ENCODE measurements at places on chromosomes 12 and 14. TPM values are rescaled to one million over a fixed set of nuclear protein-coding genes. Genes with fewer than 3 reads are reported as not detected.

SSTR1 gene
- 0.63 TPM for total RNA-seq

ABCC9 gene
- 20.0 TPM for total RNA-seq

- DNase-seq: no peak
Observed at GRCh38 chr14:59395672-59396071, 69.5 kb downstream of the GPR135 start.

DNA sequence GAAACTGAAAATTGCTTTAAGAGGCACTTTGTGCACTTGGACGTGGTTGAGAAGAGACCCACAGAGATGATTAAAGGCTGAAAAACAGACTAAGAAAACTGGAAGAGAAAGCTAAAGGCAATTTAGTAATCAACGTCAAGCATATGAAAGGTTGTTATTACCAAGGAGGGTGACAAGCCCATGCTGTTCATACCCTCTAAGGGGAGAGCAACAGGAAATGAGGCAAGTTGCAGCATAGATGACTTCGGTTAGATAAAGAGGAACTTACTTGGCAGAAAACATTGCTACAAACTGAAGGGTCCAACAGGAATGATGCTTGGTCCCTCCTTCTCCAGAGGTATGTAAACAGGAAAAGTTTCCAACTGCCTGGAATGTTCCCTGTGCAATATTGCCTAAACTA, 107.8 kb downstream of the DUSP6 start:
- peak; percentile 75 for DNase-seq

HOXC4 gene
- total RNA-seq: 0.36 TPM

PROX2 gene
- not detected for total RNA-seq

CEP170B gene
- 18.2 TPM for total RNA-seq

DNA sequence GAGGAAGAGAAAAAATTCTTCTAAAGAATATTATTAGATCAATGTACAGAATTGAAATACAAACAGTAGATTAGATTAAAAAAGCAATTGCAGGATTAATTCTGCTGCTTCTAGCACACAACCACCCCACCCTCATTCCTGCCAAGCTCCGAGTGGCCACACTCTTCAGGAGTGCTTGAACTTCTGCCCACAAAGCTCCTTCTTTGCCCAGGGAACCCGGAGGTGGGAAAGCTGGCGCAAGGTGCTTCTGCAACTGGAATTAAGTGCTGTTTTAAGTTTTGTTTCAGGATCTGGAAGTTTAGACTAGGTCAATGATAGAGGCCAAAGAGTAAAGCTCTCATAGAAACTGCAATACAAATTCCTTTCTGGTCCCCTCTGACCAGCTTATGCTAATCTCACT, 94.1 kb upstream of the BMP4 start:
- DNase-seq: no peak

GRCh38 chr14:32258336-32258993, 55.4 kb upstream of the RNU6-8 start:
- peak; percentile 47 for DNase-seq

DNA sequence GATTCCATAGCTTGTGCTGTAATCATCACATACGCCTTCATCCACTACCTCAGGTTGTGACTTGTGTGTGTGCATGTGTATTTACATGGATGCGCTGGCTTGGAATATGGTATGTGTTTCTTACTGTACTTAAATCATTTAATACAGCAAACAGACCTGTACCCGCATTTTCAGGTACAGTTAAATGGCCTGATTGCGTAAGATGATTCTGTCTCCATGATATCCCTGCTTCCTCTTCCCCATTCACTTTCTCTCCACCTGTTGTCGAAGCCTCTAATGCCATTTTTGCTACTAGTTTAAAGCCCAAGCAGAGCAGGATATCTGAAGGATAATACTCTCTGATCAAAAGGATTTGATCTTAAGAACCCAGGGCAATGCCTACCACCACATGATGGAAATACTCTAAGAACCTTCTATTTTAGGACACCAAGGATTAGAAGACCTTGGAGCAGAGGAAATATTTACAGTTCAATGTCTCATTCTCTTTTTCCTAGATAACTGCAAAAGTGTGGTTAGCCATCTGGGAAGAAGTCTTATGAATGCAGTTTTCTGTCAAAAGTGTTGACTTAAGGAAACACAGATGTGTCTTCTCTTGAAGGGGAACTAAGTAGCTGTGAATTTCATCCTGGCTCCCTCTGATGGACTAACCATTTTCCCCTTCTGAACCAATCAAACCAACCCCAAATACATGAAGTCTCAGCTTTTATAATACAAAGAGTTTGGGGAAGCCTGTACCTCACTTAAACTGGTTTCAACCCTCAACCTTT, 78.7 kb downstream of the HELB start:
- DNase-seq: no peak

DNA sequence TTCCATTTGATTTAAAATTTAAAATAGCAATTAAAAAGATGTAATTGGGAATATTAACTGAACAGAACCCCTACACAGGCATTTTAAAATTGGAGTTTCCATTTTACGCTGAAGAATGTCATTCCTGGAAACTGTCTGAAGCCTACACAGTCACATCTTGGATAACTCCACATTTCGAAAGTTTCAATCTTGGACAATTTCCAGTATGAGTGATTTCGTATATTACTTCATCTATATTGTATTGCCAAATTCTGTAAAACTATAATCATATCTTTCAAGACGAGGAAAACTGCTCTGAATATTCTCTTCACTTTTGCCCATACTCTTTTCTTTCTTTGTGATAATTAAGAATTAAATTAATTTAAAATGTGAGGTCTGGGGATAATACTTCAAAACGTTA, 194.2 kb upstream of the ABCD2 start:
- peak; percentile 88 for DNase-seq

PRKD1 gene
- total RNA-seq: 11.5 TPM

SLC7A8 gene
- total RNA-seq: 11.7 TPM

PLA2G1B gene
- total RNA-seq: not detected

GLT8D2 gene
- 46.0 TPM for total RNA-seq

Measured in fibroblast of the aortic adventitia (primary cell).